T-cell (primary cell): ENCODE measurements at places on chromosomes 3 and 15. TPM values are rescaled to one million over a fixed set of nuclear protein-coding genes. Genes with fewer than 3 reads are reported as not detected.

Gene ATP2C1
- total RNA-seq = 38.8 TPM

Gene GALK2
- 25.7 TPM for total RNA-seq

Gene STRIT1
- total RNA-seq = not detected

Gene BFSP2
- not detected for total RNA-seq

Gene EIF3J
- 63.8 TPM for total RNA-seq

- no peak for DNase-seq
Measured at GRCh38 chr3:149954812-149955211, 15.9 kb downstream of the PFN2 start.

DNA sequence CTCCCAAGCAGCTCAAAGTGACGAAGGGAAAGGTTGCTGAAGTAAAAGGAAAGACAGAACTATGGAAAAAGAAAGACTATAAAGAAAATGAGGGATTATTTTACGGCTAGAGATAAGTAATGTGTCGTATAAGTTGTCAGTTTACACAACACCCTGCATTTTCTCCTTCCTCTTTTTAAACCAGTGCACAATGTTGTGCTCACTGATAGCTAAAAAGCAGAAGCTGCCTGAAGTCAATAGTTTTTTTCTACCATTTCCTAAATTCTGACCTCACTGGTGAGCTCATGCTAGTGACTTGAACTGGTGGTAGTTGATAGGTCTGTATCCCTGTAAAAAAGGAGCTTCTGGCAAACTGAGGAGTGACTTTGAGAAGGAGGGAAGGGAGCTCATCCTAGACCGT, 368.6 kb upstream of the GBE1 start:
- no peak for DNase-seq

GRCh38 chr15:28963711-28964081, 77.9 kb downstream of the APBA2 start:
- DNase-seq = no peak

- DNase-seq = no peak
Measured at GRCh38 chr15:39581793-39582285, 960 bp downstream of the THBS1 start.

DNA sequence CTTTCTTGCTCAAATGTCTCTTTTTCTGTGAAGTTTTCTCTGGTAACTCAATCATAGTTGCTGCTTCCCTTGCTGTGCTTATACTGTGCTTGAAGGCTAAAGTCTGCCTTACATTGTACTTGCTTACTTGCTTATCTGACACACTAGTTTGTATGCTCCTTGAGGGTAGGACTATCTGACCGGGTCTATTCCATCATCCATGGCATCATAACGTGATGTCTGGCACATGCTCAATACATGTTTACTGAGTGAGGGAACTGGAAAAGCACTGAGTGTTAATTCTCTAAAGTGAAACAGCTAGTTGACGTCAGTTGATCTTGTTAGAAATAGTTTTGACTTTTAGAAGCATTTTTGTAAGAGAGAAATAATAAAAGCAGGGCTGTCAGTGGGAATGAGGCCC, 42.7 kb downstream of the MAP3K13 start:
- DNase-seq = no peak

- no peak for DNase-seq
Measured at GRCh38 chr3:55939287-55939686, 452.2 kb upstream of the WNT5A start.

- DNase-seq = no peak
Measured at GRCh38 chr3:172343979-172344378, 104.3 kb downstream of the GHSR start.

DNA sequence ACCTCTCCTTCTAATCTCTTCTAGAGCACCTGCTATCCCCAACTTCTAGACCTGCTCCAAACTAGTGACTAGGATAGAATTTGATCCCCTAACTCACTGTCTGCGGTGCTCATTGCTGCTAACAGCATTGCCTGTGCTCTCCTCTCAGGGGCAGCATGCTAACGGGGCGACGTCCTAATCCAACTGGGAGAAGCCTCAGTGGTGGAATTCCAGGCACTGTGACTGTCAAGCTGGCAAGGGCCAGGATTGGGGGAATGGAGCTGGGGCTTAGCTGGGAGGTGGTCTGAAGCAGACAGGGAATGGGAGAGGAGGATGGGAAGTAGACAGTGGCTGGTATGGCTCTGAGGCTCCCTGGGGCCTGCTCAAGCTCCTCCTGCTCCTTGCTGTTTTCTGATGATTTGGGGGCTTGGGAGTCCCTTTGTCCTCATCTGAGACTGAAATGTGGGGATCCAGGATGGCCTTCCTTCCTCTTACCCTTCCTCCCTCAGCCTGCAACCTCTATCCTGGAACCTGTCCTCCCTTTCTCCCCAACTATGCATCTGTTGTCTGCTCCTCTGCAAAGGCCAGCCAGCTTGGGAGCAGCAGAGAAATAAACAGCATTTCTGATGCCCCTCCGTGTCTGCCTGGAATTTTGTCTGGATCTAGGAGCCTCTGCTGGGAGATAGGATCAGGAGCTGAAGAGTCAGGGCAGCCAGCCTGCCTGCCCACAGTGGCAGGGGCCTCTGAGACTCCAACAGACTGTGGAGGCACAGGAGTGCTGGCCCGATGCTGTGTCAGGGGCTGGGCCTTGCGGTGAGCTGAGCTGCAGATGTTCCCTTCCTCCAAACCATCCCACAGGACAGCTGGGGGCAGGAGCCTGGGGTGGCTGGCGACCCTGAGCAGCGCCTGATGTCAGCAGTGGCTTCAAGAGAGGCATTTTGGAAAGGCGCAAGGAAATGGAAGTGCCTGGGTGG, 3.0 kb downstream of the ISLR start:
- DNase-seq = no peak

DNA sequence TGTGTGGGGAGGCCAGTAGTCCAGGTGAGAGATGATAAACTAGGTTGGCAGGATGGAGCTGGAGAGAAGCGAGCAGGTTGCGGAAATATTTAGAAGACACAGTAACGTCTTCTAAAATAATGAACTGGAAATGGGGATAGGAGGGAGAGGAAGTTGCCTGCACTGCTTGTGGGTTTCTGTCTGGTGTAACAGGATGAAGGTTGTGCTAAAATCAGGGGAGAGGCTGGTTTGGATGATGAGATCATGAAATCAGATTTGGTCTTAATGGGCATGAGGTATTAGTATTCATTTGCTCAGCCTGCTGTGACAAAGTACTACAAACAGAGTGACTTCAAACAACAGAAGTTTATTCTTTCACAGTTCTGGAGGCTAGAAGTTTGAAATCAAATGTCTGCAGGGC, 32.1 kb upstream of the TNFAIP8L3 start:
- DNase-seq = no peak

GRCh38 chr3:195154111-195154791, 116.7 kb downstream of the XXYLT1 start:
- DNase-seq = no peak
